Activated CD8-positive, alpha-beta memory T cell treated with anti-CD3 and anti-CD28 coated beads for 48 hours (primary cell): ENCODE measurements at places on chromosomes 1 and 21.

DNA sequence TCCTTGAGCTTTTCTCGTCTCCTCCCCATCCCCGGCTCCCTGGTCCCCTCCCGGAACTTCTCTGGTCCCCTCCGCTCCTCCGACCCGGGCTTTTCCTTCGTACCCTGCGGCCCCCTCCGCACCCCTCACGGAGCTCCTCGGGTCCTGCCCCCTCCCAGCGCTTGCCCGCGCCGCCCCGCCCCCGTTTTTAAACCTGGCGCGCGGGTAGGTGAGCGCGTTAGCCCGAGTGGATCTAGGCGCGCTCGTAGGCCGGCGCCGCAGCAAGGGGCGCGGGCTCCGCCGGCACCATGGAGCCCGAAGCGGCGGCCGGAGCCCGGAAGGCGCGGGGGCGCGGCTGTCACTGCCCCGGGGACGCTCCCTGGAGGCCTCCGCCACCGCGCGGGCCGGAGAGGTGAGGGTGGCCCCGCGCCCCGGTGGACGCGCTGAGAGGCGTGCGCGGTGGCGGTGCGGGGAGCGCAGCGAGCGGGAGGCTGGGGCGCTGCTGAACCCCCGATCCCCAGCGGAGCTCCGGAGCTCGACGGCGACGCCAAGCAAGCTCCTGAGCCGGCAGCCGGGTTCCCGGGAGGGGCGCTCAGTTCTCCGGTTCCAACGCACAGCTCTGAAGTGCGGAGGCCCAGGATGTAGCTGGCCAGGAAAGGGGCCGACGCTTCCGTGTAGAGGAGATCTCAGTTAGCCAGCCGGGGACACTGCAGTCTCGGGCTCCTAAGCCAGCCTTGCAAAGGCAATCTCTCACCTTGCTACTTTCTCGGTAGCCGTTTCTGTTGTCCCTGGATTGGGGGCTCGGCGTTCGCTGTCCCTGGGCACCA lies at the start of gene RIPPLY3:
Gene RIPPLY3, plus strand, starts transcription at position 217 of the 806 bp plus-strand sequence. Its CDS starts 71 bp downstream, at position 288.
- DNase-seq = no peak

- no peak for DNase-seq
These were observed 15.1 kb upstream of the PADI3 start for GRCh38 chr1:17233675-17234320.

- no peak for DNase-seq
These were observed 91.7 kb downstream of the TPR start for GRCh38 chr1:186283374-186283773.

GRCh38 chr1:97379387-97380075 lies 541.3 kb downstream of the DPYD start:
- DNase-seq = no peak

GRCh38 chr1:162389021-162389818 lies 7.7 kb downstream of the C1orf226 start:
- no peak for DNase-seq

DNA sequence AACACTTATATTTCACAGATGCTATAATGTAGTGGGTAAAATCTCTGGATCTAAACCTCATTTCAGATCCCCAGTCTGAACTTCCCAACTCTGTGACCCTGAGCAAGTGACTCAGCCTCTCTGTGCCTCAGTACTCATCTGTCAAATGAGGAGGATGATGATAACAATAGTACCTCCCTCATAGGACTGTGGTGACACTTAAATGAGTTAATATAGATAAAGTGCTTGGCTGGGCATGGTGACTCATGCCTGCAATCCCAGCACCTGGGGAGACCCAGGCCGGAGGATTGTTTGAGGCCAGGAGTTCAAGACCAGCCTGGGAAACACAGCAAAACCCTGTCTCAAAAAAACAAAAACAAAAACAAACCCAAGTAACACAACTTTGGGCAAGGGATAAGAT lies 4.7 kb upstream of the ECE1 start:
- peak; percentile 23 for DNase-seq

GRCh38 chr1:113849072-113849471 lies 22.4 kb downstream of the PTPN22 start:
- no peak for DNase-seq

- DNase-seq = no peak
These were observed 4.2 kb upstream of the CLCA4 start for GRCh38 chr1:86542631-86543030.

DNA sequence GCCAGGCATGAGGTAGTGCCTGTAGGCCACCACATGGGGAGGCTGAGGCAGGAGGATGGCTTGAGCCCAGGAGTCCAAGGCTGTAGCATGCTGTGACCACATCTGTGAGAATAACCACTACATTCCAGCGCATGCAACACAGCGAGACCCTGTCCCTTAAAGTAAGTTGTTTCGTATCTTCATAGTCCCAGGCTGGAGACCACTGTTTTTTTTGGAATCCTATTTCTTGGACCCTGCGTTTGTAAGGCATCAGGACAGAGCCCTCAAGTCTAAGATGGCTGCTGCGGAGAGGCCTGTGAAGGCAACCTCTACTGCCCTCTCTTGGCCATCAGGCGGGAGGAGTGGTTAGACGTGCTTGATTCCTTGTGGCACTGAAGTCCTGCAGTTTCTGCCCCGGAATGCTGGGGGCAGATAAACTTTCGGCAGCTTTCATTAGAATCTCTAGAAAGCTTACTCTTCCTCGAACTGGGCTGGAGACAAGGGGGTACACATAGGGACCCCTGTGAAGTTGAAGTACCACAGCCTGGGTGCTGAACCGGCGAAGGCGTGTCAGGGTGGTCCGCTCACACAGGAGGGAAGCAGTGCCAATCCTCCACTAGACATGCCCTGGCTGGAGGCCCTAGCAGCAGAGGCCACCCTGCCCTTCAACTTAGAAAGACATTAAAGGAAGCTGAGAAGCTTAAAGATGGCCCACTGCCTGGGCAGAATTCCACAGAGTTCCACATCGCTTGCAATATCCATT lies 36.6 kb downstream of the RABIF start:
- DNase-seq = no peak

DNA sequence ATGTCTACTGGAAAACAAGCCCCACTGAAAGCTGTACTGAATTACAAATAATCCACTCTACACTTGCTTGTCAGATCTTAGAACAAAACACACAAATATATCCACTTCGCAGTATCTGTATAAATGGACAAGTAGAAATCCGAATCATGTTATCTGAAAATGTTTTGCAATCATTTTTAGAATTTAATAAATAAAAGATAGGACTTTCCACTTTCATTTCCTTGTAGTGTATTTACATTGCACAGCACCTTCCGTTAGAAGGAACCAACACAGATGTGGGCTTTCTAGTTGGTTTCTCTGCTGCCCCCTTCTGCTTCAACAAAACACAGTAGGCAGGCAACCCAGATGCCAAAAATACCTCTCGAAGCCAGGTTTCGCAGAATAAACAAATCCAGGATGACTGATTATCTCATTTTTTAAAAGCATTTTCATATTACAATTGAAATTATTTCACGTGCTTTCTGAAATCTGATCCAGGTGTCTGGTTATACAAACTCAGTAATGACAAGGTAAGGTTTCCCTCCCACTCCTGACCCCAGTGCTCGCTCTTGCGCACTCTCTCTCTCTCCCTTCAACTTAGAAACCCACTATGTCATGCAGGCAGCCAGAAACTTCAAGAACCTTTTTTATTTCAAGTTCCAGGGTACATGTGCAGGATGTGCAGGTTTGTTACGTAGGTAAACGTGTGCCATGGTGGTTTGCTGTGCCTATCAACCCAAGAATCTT lies 389.9 kb downstream of the SMYD3 start:
- no peak for DNase-seq

- DNase-seq = no peak
These were observed 124.7 kb upstream of the WNT4 start for GRCh38 chr1:22267413-22268175.

DNA sequence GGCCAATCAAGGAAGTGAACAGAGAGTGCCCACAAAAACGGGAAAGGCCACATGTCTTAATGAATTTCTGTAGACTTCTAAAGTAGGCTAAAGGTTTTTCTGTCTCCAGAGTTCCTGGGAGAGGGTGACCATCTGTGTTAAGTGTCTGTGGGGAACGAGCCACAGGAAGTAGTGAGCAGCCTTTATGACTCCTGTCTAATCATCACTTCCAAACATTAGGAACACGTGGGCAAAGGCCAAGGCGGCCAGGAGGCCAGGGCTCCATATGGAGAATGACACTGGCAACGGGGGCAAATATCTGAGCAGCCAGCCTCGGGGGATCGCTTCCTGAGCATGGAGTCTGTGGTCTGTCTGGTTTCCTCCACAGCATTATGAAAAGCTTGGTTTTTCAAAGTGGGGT lies 7.1 kb downstream of the FAM89A start:
- DNase-seq = no peak

DNA sequence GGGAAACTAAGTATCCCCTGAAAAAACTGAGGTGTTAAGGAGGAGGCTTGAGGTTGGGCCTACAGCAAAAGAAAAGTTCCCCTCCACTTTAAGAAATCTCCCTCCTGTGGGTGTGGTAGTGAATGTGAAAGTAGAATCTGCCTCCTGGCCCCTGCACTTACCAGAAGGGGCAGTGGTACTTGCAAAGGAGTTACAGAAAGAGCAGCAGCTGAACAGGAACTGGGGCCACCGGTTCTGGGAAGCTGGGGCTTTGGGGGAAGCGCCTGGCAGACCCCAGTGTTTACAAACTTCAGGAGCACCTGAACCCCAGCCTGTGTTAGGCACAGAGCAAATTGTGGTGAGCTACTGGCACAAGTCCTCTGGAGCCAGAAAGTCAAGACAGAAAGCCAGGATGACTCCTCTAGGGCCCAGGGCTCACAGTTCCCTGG lies 250.2 kb upstream of the FGGY start:
- no peak for DNase-seq

DNA sequence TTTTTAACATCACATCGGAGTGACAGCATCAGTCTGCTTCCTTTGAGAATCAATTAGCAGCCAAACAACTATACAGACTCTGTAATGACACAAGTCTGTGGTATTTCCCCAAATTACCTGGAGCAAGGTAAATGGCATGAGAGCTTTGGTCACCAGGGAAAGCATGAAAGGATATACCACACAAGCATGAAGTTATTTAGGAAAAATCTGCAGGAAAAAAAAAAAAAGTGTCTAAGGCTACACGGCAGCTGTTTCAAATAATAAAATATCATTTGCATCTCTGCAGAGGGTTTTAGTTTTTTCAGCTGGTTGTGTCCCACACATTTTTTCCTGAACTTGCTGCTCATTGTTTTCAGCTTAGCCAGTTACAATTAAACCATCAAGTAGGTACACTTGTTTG lies 234.7 kb downstream of the TTLL7 start:
- no peak for DNase-seq

DNA sequence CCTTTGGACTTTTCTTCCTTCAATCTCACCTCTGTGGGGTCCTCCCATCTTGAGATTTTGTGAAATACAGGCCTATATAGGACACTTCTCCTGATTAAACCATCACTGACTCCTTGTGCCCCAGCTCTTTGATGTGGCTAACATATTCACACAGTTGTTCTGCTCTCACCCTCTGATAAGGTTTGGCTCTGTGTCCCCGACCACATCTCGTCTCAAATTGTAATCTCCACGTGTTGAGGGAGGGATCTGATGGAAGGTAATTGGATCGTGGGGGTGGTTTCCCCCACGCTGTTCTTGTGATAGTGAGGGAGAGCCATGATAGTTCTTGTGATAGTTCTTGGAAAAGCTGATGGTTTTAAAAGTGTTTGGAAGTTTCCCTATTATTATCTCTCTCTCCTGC lies 19.7 kb downstream of the LRRC7 start:
- no peak for DNase-seq

DNA sequence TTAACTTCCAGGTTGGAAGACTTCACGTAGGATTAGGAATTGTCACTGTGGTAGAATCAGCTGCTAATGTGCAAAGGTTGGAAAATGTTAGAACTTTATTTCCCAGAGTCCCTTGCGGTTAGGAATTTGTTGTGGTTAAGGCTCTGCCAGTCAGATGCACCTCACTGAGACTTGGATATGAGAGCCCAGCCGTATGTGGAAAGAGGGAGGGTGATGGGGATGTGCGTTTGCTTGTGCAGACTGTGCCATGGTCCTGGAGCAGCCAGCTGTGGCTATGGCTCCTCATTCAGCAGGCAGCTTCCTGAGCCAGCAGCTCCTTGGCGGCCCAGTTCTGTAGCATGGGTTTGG lies 12.5 kb downstream of the S100A10 start:
- no peak for DNase-seq

DNA sequence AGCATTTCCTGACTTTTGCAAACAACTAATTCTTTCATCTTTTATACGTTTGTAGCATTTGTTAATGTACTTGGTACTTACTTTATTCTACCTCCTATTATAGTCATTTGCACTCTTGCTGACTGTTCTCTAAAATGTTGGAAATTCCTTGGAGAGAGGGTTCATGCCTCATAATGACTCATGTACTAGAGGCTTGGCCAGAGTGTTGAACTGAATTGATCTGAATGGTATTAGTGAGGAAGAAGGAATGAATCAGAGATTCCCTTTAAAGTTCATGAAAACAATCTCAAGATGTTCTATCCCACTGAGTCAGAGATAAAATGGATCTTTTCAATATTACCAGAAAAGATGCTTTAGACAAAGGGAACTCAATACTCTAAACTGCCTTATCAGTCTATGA lies 383.4 kb downstream of the SEC16B start:
- DNase-seq = no peak

GRCh38 chr1:64478594-64479470 lies 8.9 kb downstream of the CACHD1 start:
- DNase-seq = no peak

DNA sequence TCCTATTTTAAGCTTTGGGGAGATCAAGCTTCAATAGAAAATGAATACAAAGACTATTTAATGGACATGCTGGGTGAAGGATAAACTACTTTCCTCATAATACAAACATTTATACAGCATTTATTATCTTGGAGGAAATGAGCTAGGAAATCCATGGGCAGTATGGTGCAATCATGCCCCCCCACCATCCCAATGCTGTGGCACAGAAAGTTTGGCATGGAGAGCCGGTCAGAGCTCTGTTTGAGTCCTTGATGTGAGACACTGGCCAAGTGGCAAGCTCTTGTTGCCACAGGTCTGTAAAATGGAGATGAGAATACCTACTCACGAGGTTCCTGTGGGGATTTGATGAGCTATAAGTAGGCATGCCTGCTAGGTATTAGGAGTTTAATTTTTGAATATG lies 120.6 kb downstream of the MAB21L3 start:
- DNase-seq = no peak

DNA sequence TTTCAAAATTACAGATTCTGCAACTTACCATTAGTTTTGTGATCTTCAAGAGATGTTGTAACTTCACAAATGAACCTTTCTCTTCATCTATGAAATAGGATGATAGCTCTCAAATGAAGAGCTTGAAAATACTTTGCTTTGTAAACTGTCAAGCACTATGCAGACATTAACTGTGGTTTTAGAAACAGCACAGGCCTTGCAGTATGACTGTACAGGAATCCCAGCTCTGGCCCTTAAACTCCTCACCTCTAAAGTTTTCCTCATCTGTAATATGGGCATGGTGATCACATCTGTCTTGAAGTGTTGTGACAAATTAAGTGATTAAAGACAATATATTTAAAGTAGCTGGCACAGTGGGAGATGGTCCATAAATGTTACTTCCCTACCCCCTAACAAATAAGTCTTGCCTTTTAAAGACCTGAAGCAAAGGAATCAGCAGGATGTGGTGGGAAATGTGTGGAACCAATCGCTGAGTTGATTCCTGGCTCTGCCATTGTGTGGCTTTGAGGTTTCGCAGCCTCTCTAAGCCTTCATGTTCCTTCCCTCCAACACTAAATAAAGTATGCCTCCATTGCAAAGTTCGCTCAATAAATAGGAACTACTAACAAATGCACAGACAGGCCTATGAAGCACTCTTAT lies 5.5 kb upstream of the PTP4A2 start:
- DNase-seq = no peak

GRCh38 chr1:34277150-34277549 lies 100.4 kb downstream of the C1orf94 start:
- no peak for DNase-seq
